ENCODE measurements at places on chromosomes 11 and 22. TPM values are rescaled to one million over a fixed set of nuclear protein-coding genes. Genes with fewer than 3 reads are reported as not detected.

GRCh38 chr22:38869663-38870062 lies 2.4 kb downstream of the CBX6 start:
- peaks cover 7% of the 10 kb centered on the region for H3K36me3 ChIP-seq
- no peak overlapping the region for H3K27ac ChIP-seq
- peaks cover 2% of the 10 kb centered on the region for H3K4me1 ChIP-seq
- H3K27me3 ChIP-seq = no peaks in the 10 kb centered on the region
- H3K4me3 ChIP-seq = no peak overlapping the region

GRCh38 chr11:117720061-117720511 lies 76.9 kb downstream of the DSCAML1 start:
- no peaks in the 10 kb centered on the region for H3K4me1 ChIP-seq
- no peak overlapping the region for H3K4me3 ChIP-seq
- no peaks in the 10 kb centered on the region for H3K36me3 ChIP-seq
- no peaks in the 10 kb centered on the region for H3K27me3 ChIP-seq

The ASPHD2 gene
- 0.17 TPM for total RNA-seq

GRCh38 chr11:35115688-35116030 lies 23.3 kb upstream of the CD44 start:
- H3K36me3 ChIP-seq = no peaks in the 10 kb centered on the region
- no peaks in the 10 kb centered on the region for H3K4me1 ChIP-seq
- no peaks in the 10 kb centered on the region for H3K27me3 ChIP-seq
- H3K4me3 ChIP-seq = no peak overlapping the region

The F2 gene
- 631 TPM for total RNA-seq

- H3K4me1 ChIP-seq = peaks cover 15% of the 10 kb centered on the region
- no peaks in the 10 kb centered on the region for H3K27me3 ChIP-seq
- DNase-seq = no peak
- H3K36me3 ChIP-seq = no peaks in the 10 kb centered on the region
Observed at GRCh38 chr11:111417766-111418435, 38.8 kb upstream of the POU2AF1 start.

GRCh38 chr11:118742304-118742703 lies 48.7 kb downstream of the DDX6 start:
- no peak overlapping the region for H3K27ac ChIP-seq
- DNase-seq = no peak
- no peak overlapping the region for H3K4me3 ChIP-seq
- no peaks in the 10 kb centered on the region for H3K27me3 ChIP-seq
- no peaks in the 10 kb centered on the region for H3K36me3 ChIP-seq

Data from liver (tissue), 10 donors.